ENCODE measurements at places on chromosomes 11 and 22.

- DNase-seq: no peak
Observed at GRCh38 chr11:118928870-118929500, 3.3 kb upstream of the BCL9L start.

DNA sequence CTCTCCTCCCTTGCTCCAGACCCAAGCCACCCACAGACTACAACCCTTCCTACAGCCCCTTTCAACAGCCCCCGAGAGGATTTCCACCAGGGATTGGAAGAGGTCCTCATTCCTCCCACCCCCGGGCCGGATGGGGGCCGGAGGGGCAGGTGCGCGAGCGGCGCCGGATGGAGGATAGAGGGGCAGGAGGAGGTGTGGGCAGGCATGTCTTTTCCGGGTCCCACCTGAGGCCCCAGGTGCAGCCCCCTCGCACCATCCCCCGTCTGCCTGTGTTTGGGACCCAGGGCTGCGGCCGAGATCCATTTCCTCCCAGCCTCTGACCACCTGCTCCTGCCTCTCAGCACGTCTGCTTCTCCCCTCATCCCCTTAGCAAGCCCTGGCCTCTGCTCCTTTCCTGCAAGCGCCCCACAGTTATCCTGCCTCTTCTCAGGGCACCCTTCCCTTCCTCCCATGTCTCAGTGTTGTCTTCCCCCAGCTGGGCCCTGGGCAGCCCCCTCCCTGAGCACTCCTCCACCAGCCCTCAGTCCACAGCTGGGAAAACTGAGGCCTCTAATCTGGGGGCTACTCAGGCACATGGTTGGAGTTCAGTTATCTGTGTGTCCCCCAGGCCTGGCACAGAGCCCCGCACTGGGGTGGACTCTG lies 19.3 kb upstream of the CBX7 start:
- no peak for DNase-seq

DNA sequence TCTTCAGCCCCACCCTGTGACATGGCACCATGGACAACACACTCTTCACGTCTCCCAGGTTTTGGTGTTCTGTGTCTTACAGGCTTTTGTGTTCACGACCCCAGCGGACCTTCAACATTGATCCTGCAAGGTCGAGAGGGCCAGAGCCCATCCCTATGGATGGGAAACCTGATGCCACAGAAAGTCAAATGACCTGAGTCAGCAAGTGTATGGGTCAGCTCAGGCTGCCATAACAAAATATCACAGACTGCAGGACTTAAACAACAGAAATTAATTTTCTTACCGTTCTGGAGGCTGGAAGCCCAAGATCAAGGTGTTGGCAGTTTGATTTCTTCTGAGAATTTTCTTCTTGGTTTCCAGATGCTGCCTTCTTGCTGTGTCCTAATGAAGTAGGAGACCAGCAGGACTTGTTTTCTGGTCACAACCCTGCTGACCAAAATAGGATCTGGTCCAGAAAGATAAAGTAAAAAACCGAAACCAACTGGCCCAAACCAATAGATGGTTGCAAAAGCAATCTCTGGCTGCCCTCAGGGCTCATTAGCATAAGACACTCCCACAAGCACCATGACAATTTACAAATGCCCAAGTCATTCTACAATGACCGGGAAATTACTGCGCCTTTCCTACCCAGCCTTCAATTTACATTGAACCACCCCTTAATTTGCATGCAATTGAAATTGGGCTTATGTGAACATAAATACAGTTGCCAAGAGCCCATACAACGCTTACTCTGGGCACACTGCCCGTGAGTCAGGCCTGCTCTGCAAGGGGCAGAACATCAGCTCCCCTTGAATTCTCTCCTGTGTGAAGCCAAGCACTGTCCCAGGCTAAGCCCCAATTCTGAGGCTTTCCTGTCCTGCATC lies 113.9 kb downstream of the RPS6KA4 start:
- no peak for DNase-seq

DNA sequence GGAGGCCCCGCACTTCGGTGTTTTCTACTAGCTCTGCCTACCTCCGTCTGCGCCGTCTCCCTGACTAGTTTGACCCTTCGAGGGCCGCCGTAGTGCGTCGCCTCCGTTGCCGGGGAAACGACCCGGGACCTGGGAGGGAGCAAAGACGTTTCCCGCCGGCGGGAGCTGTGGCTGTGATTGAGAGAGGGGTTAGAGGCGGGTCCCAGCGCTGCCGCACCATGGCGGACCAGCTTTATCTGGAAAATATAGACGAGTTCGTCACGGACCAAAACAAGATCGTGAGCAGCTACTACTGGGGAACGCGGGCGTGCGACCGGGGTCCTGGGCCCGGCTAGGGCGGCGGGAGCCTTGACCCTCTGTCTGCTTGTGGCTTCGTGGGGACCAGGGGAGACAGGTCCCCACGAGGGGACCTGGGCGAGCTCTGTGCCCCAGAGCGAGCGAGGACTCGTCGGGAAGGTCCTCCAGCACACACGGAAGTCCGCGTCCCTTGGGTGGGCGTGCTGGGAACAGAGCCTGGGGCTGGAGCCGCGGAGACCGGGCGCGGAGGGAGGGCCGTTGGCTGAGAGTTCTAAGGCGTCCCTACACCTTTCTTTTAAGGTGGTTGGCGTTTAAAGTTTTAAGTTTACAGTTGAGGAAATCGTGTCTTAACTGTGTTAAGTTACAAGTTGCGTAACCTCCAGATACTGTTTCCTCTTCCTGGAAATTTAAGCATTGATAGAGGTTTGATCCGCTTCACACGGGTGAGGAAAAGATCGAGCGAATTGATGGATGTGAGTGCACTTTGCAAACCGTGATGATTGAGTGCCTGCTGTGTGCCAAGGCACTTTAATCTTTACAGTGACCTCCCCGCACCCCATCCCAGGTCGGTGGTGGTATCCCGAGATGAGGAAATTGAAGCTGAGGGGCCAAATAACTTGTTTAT lies at the start of gene POLD3:
Gene POLD3, plus strand, starts transcription at position 142 of the 922 bp plus-strand sequence. Its CDS starts 77 bp downstream, at position 219.
- DNase-seq: peak; percentile 93

DNA sequence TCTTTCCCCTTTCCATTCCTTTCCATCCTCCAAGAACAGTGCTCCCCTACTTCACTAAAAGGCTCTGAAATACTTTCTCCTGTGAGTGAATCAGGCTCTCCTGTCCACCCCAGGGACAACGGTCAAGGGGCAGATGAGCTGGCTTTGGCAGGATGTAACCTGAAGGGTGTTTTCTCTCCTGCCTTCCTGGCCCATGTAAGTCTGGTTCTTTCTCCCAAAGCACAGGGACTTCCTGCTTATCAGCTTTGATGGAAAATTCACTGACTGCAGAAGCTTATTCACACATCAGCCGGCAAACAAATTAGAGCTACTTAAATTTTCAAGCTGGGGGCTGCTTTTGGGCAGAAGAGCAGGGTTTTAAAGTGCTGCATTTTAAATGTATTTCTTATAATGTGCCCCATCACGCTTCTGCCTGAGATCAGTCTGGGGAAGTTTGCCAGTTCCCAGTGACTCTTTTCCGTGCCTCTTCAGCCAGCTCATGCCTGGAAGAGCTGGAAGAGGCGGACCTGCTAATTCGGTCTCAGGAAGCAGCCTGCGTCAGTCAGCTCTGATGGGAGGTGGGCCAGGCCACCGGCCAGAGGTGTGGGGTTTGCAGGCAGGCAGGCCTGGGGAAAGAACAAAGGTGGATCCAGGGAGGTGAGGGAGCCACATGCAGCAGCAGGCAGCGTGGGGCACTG lies 140.4 kb upstream of the TBCEL start:
- no peak for DNase-seq

- no peak for DNase-seq
Observed at GRCh38 chr11:11572386-11572785, 49.4 kb downstream of the GALNT18 start.

GRCh38 chr11:47918882-47919495 lies 61.4 kb upstream of the PTPRJ start:
- DNase-seq: no peak

- no peak for DNase-seq
Observed at GRCh38 chr22:48493733-48494132, 1333.9 kb downstream of the BRD1 start.

DNA sequence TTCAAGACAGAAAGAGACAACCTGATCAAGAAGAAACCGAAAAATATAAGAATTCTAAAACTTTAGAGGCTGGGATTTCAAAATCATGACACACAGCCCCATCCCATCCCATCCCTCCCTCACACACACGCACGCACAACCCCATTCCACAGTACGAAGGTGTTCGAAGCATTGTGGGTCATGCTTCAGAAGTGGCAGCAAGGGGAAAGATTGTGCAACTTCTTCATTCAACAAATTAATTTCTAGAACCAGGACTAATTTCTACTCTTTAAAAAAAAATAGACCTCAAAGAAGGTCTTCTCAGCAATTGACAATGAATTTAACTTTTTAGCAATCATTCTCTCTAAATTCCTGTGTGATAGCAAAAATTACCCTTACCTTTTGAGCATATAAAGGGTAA lies 867 bp downstream of the SPA17 start:
- DNase-seq: no peak

DNA sequence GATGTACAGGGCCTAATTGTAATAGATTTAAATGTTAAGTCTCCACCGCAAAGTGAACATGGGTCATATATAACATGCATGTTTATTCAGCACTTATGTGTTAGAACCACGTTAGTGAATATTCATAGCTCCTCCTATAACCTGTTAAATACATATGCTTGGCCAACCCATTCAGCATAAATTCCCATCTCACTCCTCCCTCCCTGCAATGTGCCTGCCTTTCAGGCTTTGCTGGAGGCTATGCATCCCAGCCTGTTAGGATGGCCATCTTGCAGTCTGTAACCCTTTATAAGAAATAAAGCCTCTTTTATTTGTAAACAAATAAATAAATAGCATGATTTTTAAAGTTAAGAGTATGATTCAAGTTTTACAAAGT lies 1.7 kb upstream of the OOSP4A start:
- no peak for DNase-seq

DNA sequence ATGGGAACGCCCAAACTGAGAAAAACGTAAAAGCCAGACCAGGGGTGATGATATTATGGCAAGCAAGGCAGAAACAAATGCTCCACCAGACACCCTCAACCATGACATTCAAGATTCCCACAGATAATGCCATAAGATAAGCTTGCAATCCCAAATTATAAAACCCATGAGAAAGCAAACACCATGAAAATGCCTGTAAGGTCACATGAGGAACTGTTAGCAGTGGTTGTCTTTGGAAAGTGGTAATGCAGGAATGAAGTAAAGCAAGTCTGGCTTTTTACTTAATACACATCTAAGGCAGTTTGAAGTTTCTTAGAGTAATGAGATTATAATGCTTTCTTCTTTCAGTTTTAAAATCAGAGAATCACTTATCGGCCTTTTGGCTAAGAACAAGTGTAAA lies 111.0 kb downstream of the MN1 start:
- DNase-seq: no peak

DNA sequence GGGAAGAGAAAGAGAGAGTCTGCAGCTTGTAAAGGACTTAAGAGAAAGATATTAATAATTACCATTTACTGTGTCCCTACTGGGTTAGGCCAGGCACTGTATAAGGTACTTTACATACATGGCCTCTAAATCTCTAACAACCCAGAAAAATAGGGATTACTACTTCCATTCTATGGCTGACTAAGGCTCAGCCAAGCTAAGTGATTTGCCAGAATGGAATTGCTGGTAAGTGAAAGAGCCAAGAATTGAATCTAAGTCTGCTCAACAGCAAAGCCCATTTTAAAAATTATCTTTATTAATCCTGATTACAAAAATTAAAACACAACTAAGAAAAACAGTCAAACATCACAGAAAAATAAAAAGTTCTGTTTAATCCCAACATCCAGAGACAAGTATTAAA lies 21.4 kb downstream of the XRRA1 start:
- DNase-seq: no peak

GRCh38 chr22:42268852-42269410 lies 1.5 kb downstream of the TCF20 start:
- DNase-seq: no peak

DNA sequence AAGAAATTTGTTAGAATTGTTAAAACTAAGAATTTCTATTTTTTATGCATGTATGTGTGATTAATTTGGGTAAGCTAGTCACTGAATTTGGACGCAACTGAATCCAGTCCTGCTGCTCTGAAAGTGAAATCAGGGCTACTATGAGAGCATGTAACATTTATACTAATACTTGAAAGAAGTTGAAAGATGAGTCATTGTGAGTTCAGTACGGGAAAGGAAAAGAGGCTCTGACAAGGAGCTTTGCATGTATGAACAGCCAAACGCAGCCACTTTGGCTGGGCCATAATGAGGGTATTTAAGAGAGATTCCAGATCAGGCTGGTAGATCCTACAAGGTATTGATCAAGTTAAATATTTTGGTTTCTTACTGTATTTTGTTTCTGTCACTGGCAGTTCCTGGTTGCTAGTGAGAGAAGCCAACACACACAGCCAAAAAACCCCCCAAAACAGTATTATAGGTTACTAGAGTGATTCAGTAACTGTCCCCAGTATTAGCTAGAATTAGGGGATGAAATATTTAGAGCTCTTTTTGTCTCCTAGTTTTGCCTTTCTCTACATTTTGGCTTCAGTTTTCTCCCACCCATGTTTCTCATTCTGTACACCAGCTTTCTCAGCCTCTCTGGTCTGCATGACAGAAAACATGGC lies 14.1 kb downstream of the AASDHPPT start:
- DNase-seq: no peak
